Osteoblast (primary cell): ENCODE measurements at places on chromosomes 7 and 10. TPM values are rescaled to one million over a fixed set of nuclear protein-coding genes. Genes with fewer than 3 reads are reported as not detected.

The NEUROD6 gene
- total RNA-seq: not detected in 2 replicates

The CYP2C8 gene
- total RNA-seq: under 0.01 and 0.29 TPM in 2 replicates

The ADAM8 gene
- total RNA-seq: 1.2 and 2.2 TPM in 2 replicates

- no peak for DNase-seq
Observed at GRCh38 chr10:24128066-24128730, 80.7 kb upstream of the KIAA1217 start.

- no peak for DNase-seq
Observed at GRCh38 chr10:4270116-4270515, 485.1 kb upstream of the KLF6 start.

DNA sequence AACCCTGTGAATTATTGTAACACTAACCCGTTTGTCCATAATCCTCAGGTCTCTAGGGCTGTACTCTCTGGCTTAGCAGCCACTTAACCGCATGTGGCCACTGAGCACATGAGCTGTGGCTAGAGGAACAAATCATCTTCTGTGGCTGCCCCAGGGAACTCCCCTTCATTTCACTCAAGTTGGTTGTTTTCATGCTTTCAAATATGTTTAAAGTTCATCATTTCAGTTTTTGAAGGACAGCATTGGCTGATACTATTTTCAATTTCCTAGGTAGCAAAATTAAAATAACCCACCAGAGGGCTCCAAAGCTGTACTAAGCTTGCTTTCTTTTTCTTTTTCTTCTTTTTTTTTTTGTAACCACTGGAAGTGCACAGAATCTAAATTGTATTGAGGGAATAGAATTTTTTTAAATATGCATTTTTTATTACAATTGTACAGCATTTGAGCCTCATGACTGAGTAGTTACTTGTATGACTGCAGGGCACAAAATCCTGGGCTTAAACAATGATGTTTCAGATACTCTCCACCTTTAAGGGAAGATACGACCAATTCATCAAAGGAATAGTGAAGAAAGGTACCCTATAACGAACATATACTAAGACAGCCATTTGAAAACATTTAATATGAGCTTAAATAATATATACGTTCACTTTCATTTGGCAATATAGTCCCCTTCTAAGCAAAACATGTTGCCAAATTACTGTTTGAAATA is 38.6 kb downstream of the MRC1 start:
- DNase-seq: no peak

GRCh38 chr7:4959306-4959705 is 319 bp upstream of the MMD2 start:
- no peak for DNase-seq
